ENCODE measurements at places on chromosomes 7 and 10. TPM values are rescaled to one million over a fixed set of nuclear protein-coding genes. Genes with fewer than 3 reads are reported as not detected.

OR2A5 gene
- not detected for total RNA-seq

DNA sequence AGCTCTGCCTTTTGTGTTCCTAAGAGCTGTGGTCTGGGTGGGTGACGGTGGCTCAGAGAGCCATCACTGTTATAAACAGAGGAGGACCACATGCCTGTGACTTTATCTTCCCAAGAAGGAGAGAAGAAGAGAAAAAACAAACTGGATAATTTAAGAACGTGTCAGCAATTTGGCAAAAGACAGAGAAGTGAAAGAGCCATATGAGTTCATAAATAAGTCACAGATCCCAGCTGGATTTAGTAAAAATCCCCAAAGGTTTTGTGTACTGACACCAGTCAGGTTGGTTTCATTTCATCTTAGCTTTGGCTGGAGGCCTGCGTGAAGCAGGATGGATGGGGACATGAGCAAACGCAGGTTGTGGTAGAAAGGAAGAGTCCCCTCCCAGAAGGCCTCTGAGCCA lies 120.7 kb downstream of the CXCL12 start:
- H3K27me3 ChIP-seq, result no peaks in the 10 kb centered on the region
- H3K4me1 ChIP-seq, result peaks cover 12% of the 10 kb centered on the region

DNA sequence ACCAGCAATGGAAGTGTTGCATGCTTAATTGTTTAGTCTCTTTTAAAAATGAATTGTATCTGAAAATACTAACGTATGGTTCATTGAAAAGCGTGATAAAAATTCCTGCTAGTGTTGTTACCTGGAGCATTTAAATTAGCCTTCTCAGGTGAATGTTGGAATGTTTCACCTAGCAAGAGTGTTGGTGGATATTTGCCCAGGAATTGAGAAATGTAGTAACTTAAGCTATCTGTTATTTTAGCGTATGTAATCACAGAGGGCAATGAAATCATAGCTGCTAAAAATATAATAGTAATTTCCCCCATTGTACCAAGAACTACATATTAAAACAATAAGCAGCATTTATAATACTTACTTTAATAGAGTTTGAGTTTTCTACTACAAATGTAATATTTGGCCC lies 166.1 kb upstream of the KIAA1217 start:
- no peaks in the 10 kb centered on the region for H3K4me1 ChIP-seq
- DNase-seq, result no peak
- no peaks in the 10 kb centered on the region for H3K36me3 ChIP-seq
- no peak overlapping the region for H3K27ac ChIP-seq

GRCh38 chr7:70619659-70620058 lies 512.3 kb upstream of the GALNT17 start:
- peaks cover 8% of the 10 kb centered on the region for H3K4me1 ChIP-seq
- H3K27ac ChIP-seq, result no peak overlapping the region
- no peaks in the 10 kb centered on the region for H3K36me3 ChIP-seq

DNA sequence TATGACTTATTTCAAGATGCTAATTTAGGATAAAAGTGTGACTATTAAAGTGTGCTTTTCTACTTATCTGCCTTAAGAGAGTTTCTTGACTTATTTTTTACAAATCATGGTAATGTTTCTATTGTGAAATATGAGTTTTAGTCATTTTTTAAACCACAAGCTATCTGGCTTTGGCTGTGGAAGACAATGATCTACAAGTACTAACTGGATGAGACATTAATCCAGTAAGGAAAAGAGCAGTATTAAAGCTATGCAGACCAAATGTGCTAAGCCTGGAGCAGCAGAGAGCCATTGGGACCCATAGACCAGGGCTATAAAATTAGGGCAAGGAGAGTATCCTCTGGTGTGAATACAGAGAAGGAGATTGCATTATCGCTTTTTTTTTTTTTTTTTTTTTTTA lies 92.4 kb downstream of the SEMA3A start:
- no peaks in the 10 kb centered on the region for H3K27me3 ChIP-seq
- no peaks in the 10 kb centered on the region for H3K36me3 ChIP-seq
- DNase-seq, result no peak
- no peak overlapping the region for H3K27ac ChIP-seq
- peaks cover 5% of the 10 kb centered on the region for H3K4me1 ChIP-seq
- no peak overlapping the region for H3K4me3 ChIP-seq

- no peak overlapping the region for H3K4me3 ChIP-seq
- no peak for DNase-seq
- H3K27me3 ChIP-seq, result no peaks in the 10 kb centered on the region
These were observed 20.9 kb downstream of the EBF3 start for GRCh38 chr10:129942936-129943715.

Data from esophagus muscularis mucosa (tissue), 4 donors.